ENCODE measurements at places on chromosomes 4 and X.

DNA sequence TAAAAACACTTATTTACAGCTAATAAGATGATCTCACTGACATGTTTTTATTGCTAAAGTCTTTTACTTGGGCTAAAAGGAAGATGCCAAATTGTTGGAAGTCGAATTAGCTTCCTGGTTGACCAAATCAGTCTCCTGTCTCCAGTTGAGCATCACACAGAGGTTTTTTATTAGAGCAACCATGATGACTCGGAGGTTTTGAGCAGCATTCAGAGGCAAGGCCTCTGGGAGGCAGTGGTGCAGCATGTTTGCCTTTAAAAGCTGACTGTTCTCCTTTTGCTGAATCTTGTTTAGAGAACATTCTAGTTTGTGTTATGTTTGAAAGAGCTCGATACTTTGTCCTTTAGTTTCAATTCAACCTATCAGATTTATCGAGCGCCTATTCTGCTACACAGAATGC lies 2.1 kb downstream of the UCHL1 start:
- no peak for DNase-seq

GRCh38 chr4:151957153-151957552 lies 196.3 kb upstream of the GATB start:
- peak; percentile 17 for DNase-seq

DNA sequence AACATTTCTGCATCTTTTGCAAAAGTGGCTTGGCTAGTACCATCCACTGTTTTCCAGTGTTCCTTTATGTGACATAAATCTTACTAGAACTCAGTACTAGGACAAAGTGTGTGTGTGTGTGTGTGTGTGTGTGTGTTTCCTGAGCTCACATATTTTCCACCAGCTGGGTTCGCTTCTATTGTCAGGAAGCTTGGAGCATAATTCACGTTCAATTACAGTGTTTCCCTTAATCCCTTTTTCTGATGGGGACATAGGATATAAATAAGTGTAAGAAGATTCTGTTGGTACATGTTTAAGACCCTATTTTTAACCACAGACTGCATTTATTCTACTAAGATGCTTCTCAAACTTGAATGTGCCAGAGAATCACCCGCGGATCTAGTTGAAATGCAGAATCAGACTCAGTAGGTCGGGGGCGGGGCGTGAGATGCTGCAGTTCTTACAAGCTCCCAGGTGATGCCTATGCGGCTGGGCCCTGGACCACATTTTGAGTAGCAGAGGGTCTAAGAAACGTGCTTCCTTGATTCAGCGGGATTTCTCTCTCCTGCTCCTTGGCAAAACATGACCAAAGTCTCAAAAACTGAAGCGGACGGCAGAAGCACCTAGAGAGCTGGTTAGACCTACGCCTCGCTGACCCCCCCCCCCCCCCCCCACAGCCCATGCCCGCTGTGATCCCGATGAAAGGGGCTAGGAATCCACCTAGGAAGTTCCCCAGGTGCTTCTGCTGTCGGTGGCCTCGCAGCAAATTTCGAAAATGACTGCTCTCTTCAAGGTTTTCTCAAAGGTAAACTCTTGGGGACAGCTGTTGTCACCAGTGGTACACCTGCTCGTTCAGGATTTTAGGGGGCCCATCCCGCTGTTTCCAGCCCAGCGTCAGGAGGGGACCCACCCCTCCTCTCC lies 797 bp downstream of the CD99L2 start:
- no peak for DNase-seq

DNA sequence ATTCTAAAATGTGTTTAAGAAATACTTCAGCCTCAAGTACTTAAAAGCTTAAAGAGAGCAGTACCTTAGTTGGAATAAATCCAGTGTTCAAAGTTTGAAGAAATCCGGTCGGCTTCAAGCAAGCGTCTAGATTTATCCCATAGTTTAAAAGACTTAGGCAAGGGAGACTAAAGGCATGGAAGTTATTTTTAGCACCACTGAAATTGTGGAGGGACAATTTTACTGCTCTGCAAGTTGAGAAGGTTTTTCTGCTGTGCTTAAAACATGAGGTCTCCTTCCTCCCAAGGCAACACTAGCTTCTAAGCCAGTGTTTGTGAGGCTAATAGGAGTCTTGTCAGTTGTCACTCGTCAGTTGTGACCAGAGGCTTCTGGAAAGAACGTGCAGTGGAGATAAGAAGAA lies 183.5 kb downstream of the MSL3 start:
- no peak for DNase-seq

- DNase-seq, result peak; percentile 61
Measured at GRCh38 chr4:177408023-177408422, 34.2 kb downstream of the AGA start.

- no peak for DNase-seq
Measured at GRCh38 chrX:116379854-116380253, 56.6 kb upstream of the SLC6A14 start.

DNA sequence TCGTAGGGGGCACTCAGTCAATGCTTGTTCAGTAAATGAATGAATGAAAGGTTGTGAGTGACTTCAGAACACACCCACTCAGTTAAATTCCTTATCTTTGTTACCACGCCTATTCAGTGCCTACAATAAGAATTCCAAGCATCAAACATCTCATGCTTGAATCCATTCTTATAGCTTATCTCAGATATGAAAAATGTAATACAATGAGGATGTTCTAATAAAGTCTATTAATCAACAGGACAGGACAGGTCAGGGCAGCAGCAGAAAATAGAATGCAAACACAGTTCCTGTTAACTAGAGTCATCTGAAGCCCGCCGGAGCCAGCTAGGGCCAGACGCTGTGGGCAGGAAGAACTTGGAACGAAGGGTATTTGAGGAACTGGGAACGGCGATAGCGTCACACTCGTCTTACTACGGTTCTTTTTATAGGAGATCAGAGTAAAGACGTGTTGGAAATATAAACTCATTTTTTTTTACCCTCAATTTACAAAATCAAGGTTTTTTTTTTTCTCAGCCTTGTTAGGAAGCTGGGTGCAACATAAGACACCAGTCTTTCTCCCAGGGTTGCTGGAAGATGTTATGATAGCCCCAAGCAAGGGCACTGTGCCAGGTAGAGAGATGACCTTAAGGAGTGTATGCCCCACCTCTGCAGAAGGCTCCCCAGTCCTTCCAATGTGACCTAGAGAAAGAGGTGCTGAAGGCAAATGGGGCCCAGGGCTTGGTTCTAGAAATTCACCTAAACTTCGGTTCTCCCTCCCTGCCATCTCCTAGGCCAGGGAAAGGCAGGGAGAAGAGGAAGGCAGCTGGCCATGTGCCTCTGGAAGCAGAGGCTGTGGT lies 48.3 kb downstream of the SEL1L3 start:
- DNase-seq, result peak; percentile 57

GRCh38 chrX:13047759-13048158 lies 3.3 kb upstream of the FAM9C start:
- no peak for DNase-seq

- no peak for DNase-seq
Measured at GRCh38 chrX:6986915-6987314, 160.6 kb upstream of the STS start.
